Stimulated activated CD4-positive, alpha-beta T cell treated with anti-CD3 and anti-CD28 coated beads, Interleukin-4, amount 100 ng/mL, for 1 hour (primary cell): ENCODE measurements at places on chromosomes 12 and 14.

DNA sequence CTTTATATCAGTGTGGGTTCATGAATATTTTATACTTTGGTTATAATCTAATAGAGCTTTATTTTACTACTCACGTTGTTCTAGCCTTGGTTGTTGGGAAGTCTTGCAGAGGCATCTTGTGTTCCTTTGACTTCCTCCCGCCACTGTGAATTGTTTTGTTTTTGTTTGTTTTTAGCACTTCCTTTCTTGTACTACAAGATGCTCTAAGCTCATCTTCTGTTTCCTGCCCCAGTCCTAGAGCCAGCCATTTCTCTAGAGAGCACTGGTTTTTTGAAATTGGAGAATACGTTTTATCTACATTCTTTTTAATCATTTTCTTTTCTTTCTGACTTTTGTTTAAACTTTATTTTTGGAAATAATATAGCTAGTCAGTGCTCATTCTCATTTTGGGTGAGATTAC lies 15.9 kb upstream of the NUBPL start:
- DNase-seq: no peak

- DNase-seq: no peak
Observed at GRCh38 chr12:47021298-47021697, 58.1 kb upstream of the PCED1B start.

- DNase-seq: no peak
Observed at GRCh38 chr14:72732022-72732780, 161.7 kb downstream of the DPF3 start.

GRCh38 chr12:43329375-43329774 lies 222.6 kb downstream of the ADAMTS20 start:
- no peak for DNase-seq

DNA sequence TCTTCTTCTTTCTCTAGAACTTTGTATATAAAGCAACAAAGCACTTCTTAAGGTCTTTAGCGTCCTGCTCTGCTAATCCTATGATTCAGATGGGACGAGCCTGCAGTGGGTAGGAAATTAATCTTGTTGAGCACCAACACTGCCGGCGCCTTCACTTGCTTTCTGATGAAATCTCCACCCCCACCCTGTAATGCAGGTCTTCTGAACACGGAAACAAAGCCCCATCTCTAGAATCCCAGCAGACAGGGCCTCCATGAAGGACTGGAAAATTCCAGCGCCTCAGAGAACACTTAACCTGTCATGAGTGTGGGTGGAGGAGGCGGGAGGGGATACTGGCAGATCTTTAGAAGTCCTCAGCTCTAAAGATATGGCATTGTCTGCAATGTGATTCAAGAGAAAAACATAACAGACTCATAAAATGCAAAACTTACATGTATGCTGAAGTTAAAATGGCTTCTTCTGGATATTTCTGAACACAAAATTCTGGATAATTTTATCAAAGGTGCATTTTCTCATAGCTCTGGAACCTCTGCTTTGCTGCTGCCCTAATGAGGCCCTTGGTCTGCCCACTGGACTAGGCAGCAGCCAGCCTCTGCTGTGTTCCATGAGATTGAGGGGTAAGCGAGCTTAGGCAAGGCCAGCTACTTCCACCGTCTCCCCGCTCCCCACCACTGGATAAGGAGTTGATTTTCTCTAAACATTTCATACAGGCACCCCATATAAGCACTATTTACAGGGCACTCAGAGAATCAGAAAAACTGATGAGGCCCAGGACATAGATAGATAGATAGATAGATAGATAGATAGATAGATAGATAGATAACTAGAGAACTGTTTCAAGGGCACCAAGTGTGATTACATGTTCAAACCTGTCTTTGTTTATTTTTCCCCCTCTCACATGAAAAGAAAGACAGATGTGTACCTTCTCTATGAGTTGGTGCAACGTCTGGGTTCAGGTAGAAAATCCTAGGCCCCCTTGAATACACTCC lies 43.1 kb downstream of the ZFP36L1 start:
- no peak for DNase-seq

DNA sequence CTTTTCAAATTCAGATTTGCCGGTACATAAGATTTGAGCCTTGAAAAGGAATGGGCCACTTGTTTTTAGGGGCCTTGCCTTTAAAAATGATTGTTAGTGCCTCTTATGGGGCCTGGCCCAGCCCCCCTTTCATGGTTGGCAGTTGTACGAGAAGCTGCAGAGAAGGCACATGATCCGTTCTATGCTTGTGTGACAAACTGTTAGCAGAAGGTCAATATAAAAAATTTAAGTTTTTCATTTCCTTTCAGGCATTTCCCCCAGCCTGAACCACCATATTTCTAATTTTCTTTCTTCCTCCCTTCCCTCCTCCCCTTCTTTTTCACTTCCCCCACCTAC lies 119.1 kb downstream of the PLXNC1 start:
- DNase-seq: no peak

DNA sequence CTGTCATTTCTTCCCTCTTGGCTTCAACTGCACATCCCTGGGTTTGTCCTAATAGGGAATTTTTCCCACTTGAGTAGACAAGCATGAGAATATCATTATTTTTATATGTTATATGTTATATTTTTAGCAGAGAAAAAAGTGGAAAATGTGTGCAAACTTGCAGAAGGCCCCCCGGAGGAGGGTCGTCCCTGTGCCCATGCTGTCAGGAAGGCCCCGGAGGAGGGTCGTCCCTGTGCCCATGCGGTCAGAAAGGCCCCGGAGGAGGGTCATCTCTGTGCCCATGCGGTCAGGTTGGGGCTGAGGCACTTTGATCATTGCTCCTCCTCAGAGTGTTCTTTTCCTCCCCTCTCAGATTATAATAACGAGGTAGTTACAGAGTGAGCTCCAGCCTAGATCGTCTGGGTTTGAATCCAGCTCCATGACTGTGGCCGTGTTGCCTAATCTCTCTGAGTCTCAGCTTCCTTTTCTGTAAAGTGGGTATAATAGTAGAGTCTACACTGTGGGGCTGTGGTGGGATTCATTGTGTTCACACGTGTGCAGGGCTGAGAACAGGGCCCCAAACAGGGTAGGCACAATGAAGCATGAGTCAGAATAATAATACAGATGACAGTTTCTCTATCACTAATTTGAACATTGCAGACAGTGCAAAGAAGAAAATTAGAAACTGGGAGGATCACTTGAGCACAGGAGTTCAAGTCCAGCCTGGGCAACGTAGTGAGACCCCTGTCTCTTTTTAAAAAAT lies 33.4 kb downstream of the ELK3 start:
- DNase-seq: no peak

GRCh38 chr14:103118663-103119404 lies 4.4 kb upstream of the TNFAIP2 start:
- DNase-seq: no peak

DNA sequence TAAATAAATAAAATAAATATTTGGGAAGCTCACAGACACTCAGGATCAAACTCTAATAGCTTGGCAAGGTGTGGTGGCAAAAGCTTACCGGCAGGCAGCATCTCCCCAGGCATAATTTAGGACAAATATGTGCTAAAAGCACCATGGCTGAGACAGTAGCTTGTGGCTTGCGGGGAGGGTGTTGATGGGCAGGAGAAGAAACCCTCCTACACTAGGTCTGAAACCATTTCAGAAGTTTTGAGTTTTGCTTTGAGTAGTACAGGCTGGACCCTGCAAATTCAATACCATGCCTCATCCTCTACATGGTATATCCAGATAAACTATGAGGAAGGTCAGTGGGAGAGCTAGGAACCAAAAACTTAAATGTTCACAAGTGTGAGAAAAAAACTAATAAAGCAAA lies 33.1 kb downstream of the MAP3K9 start:
- DNase-seq: no peak

- no peak for DNase-seq
Observed at GRCh38 chr12:6262623-6263022, 47.9 kb upstream of the PLEKHG6 start.

DNA sequence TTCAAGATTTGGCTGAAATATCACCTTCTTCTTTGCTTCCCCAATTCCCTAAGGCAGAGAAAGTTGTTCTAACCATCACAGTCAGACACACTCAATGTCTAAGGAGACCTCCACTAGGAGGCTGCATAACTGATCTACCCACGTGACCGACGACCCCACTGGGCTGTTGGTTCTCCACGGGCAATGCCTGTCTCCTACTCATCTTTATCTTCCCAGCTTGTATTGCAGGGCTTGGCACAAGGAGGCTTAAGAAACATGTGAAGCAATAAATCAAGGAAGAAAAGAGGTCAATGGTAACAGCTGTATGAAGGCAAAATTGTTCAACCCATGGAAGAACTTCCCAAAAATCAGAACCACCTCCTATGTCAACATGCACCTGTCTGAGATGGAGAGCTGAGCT lies 27.1 kb downstream of the NT5DC3 start:
- DNase-seq: no peak

- DNase-seq: no peak
Observed at GRCh38 chr14:52307905-52308304, 6.2 kb upstream of the PTGER2 start.

- DNase-seq: no peak
Observed at GRCh38 chr14:63231766-63232165, 27.5 kb downstream of the RHOJ start.

DNA sequence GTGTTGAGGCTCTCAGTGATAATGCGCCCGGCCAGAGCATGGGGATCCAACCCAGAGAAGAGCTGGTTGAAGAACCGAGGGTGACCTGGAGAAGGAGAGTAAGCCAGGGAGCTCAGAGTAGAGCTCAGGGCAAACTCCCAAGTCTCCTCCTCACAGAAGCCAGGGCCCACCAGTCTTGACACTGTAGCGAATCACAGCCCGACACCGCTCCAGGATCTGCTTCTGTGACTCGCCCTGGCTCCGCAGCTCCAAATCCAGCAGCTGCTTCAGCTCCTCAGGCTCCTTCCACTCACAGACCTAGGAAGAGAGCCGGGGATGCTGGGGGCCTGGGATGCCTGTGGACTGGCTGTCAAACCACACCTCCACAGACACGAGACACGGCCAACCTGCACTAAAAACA lies 8.2 kb upstream of the ZNF740 start:
- DNase-seq: no peak

DNA sequence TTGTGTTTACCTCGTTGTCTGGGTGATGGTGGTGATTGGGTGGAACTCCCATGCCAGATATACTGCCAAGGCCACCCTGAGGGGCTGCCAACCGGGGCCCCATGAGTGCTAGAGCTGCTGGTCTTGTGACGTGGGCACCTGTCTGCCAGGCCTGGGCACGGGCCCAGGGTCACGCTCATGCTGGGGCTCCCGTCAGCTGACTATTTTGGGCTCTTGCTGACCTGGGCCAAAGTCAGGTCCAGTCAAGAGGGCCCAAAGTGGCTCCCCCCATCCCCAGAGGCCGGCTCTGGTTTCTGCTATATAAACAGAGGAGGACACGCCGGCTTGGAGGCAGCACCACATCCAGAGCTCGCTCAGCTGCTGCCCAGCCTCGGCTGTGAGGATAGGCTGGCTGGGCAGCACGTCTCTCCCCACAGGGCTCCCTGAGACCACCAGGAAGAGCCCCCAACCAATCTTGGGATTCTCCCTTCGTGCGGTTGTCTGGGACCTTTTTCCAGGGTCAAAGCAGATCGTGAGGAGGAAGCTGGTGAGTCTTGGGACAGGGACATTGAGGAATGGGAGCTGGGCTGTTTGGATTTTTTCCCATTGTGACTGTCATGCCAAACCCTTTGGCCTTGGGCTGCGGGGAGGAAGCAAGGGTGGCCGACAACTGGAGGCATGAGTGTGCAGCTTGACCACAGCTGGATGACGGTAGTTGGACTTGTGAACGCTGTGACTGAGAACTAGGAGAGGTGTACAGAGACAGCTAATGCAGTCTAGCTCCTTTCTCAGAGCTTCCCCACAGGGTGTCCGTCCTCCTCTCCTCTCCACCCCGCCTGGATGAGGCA lies 7.6 kb upstream of the NR4A1 start:
- no peak for DNase-seq

DNA sequence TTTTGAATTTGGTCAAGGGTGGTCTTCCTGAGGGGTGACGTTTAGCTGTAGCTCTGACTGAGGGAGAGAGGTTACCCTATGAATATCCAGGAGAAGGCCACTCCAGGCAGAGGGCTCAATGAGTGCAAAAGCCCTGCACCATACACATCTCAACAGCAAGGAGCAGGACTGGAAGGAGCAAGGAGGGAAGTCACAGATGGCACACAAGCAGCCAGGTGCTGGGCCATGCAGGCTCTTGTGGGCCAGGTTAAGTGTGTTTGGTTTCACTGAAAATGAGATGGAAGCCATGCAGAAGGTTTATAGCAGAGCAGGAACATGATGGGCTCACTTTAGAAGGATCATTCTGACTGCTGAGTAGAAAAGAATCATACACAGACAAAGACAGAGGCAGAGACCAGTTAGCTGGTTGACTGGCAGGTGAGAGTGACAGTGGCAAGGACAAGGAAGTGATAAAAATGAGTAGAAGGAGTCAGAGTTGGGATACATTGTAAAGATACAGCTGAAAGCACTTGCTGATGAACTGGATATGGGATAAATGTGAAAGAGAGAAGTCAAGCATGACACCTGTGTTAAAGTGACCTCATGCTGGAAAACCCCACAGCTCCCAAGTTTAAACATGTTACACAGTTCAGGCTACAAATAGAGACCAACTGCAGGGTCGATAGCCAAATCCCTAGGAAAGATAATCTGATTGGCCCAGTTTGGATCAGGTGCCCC lies 81.2 kb downstream of the PRKD1 start:
- DNase-seq: no peak

- DNase-seq: no peak
Observed at GRCh38 chr14:95125221-95125620, 32.1 kb downstream of the DICER1 start.

GRCh38 chr12:63457857-63458256 lies 210.4 kb downstream of the DPY19L2 start:
- no peak for DNase-seq

GRCh38 chr12:32698285-32698684 lies 19.2 kb downstream of the DNM1L start:
- DNase-seq: no peak

GRCh38 chr12:65335021-65335714 lies 56.7 kb downstream of the MSRB3 start:
- no peak for DNase-seq

GRCh38 chr12:95231190-95231589 lies 13.6 kb downstream of the VEZT start:
- DNase-seq: no peak

DNA sequence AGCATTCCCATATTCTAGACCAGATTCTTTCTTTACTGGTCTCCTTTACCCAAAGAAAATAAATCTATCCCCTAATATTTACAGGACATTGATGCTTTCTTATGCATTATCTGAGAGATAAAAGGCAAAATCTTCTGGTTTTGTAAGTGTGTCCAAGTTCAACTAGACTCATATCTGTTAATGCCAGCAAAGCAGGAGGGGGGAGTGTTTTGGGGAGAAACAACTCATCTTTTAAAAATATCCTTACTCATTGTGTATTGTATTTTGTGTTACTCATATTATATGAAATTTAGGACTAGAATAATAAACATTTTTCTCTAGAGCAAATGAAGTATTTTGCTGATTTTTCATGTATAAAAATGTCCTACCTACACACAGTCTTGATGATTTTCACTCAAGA lies 54.8 kb downstream of the SAMD4A start:
- no peak for DNase-seq
